Renal pelvis (tissue), 12 donors: ENCODE measurements at places on chromosomes 13 and 19. TPM values are rescaled to one million over a fixed set of nuclear protein-coding genes. Genes with fewer than 3 reads are reported as not detected.

DNA sequence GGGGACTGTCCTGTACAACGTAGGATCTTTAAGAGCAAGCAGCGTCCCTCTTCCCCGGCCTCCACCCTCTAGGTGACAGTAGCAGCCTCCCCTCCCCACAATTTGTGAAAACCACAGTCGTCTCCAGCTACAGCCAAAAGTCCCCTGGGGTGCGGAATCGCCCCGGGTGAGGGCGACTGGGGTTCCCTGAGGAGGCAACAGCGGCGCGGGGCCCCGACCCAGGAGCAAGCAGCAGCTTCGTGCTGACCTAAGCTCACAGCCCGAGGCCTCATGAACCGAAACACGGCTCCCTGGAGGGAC is 322 bp downstream of the ZNF558 start:
- DNase-seq, result no peak

Gene ERICH6B
- 3.0 TPM for polyA plus RNA-seq

DNA sequence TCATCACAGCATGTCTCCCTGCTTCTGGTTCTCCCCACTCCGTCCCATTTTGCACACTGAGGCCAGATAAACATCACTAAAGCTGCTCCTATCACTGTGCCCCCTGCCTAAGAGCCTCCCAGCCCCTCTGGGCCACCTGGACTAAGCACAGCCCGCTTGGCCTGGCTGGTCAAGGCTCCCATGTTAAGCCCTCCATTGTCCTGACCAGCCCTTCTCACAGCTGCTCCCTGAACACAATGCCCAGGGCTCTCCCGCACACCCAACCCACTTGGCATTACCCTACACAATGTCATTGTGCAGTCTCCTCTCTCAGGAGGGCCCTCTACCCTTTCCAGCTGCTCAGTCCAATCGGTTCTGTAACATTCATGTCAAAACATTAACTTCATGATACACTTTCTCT is 133.4 kb downstream of the NUFIP1 start:
- no peak for DNase-seq

DNA sequence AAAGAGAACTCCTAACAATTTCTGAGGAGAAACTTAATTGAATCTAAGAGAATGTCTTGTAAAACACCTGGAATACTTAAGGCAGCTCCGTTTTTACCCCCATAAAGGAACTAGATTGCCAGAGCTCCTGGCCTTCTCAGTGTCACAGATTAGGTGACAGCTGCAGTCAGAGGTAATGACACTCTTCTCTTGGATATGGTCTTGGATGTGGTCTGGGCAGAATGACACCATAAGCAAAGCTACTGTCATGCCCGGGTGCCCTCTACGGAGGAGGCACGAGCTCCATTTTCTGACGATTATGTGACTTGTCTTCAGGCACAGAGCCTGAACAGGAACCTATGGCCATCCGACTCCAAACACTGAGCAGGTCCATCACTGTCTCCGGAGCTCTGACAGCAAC is 46.7 kb downstream of the STK24 start:
- DNase-seq, result no peak

DNA sequence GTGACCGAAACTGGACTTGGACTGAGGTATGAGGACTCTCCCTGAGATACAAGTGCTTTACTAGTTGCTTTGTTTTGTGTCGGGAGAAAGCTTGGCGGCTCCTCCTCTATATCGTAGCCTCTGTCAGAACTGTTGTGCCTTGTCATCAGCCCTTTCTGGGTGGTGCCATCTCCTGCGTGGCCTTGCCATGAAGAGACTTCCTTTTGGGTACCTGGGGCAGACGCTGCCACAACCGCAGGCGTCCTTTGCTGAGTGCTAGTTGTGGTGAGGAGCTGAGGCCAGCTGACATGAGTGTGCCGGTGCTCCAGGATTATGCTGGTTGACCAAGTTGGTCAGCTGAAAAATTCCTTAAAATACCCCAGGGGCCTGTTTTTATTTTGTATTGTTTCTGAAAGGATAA is 124.5 kb downstream of the AKAP11 start:
- DNase-seq, result no peak

- DNase-seq, result no peak
These were observed 2.6 kb downstream of the NEK3 start for GRCh38 chr13:52156724-52157261.

Gene TBXA2R
- polyA plus RNA-seq, result 3.8 TPM

DNA sequence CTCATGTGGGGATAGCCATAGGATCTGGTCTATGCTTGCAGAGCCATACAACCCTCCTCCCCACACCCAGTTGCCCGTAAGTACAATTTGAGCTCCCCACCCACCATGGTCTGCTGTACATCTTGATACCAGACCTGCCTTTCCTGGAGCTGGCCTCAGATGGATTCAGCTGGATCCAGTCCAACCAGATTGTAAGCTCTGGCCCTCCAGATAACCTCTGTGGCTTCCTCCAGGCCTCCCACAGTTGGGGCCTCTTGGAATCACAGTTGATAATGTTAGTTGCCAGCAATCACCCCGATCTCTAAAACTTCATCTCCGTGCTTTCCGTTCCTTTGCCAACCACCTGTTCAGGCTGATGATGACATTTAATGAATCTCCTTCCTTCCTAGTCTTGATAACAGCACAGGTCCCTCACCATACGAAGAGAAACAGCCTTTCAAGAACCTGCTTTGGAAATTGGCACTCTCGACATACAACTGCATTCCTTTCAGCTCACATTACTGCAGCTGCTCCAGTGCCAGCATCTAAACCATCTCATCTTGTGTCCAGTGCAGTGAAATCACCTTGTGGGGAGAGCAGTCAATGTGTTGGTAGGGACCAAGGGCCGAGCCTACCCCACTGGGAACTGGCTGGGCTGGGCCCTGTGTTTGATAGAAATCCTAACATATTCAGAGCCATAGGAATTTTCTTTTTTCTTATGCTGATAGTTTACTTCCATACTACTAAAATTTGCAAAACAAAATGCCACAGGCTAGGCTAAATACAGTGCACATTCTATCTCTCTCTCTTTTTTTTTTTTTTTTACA is 15.1 kb upstream of the FOXO1 start:
- DNase-seq, result no peak

GRCh38 chr19:15037586-15037985 is 11.7 kb upstream of the CASP14 start:
- no peak for DNase-seq

DNA sequence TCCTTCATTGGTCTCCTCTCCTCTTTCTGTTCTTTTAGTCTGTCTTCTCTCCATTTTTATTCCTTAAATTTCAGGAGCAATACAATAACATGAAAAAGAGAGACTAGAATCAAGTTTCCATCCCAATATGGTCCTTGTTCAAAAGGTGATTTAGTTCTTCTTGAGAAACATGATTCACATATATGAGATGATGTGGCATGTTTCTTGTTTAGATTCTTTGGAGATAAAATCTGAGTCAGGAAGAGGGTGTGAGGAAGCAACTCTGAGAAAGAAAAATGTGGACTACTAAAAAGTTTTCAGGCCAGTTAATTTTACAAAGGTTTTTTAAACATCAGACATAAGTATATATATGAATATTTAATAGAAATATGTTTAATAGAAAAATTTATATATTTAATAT is 231.4 kb downstream of the OXGR1 start:
- DNase-seq, result no peak

Gene GJB2
- 4.5 TPM for polyA plus RNA-seq

GRCh38 chr19:45527731-45528130 is 20.5 kb downstream of the VASP start:
- no peak for DNase-seq

GRCh38 chr13:76607866-76608265 is 278.3 kb downstream of the KCTD12 start:
- no peak for DNase-seq

Gene SGCG
- polyA plus RNA-seq, result 4.4 TPM

Gene ZNF560
- 0.38 TPM for polyA plus RNA-seq
